ENCODE measurements at places on chromosomes 12 and 14.

GRCh38 chr14:21024585-21025370 is at the start of gene NDRG2:
TSS of gene NDRG2 (minus strand) at chr14:21025061. CDS start at chr14:21023315, 1,746 bp downstream.
- DNase-seq, result no peak

- no peak for DNase-seq
Observed at GRCh38 chr12:87025976-87026375, 769.8 kb upstream of the MGAT4C start.

- DNase-seq, result no peak
Observed at GRCh38 chr14:30362369-30363218, 196.4 kb upstream of the G2E3 start.

DNA sequence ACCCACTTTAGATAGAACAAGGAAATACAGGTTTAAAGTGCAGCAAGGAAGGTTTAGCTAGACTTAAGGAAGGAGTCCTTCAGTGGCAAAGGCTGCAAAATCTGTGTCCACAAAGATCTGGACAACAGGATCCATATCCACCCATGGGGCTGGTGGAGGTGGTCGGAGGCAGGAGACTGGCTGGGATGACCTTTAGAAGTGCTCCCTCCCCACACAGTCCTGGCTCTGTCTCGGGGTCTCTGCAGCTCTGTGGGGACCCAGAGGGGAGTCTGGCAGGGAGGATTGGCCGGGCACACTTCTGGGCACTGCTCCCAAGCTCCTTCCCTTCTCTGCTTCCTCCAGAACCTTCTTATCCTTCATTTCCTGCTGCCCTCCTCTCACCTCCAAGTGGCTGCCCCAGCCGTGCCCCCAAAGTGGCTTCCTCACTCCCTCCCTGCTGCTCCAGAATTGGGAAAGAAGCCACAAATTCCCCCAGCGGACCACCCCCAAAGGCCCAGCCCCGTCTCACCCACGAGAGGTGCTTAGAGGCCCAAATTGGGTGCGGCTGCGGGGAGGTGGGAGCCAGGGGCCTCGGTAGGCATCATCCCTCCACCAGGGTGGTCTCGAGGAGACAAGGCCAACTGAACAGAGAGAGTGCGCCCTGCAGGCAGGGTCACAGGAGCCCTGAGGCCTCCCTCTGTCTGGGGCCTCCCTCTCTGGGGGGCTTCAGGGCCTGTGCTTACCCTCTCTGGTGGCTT is 21.9 kb upstream of the PGF start:
- no peak for DNase-seq

DNA sequence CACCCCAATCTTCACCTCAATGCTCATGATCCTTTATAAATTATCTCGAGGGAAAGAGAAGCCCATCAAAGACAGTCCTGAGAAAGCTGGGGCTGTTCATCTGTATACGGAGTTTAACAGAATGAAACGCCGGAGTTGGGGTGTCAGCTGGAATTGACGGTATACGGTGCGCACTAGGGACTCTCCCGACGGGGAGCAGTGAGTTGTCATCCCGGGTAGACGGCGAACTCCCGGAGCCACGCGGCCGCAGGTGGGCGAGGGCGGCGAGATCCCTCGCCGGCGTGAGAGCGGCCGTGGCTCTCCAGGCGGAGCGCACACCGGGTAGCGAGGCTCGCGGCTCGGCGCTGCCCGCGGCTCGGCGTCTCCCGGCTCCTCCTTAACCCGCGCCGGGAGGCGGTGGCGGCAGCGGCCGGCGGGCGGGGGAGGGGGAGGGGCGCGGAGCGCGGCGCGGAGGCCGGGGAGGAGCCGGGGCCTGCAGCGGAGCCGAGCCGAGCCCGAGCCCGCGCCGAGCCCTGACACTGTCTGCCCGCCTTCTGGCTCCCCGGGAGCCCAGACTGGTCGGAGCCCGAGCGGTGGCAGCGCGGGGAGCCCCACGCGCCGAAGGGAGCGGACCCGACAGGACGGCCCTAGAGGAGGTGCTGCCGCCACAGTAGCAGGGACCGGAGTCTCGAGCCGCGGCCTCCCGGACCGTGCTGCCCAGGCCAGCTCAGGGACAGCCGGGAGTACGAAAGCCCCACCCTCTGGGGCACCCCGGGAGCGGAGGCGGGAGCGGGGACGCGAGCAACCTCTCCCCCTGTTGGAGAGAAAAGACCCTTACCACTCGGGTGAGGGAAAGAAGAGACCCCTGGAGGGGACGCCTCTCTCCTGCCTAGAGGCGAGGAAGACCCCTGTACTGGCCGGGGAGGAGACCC is at the start of gene FOXJ2:
Gene FOXJ2, plus strand, starts transcription at position 475 of the 911 bp plus-strand sequence. CDS start 7,117 bp downstream, outside the sequence.
- peak; percentile 56 for DNase-seq

DNA sequence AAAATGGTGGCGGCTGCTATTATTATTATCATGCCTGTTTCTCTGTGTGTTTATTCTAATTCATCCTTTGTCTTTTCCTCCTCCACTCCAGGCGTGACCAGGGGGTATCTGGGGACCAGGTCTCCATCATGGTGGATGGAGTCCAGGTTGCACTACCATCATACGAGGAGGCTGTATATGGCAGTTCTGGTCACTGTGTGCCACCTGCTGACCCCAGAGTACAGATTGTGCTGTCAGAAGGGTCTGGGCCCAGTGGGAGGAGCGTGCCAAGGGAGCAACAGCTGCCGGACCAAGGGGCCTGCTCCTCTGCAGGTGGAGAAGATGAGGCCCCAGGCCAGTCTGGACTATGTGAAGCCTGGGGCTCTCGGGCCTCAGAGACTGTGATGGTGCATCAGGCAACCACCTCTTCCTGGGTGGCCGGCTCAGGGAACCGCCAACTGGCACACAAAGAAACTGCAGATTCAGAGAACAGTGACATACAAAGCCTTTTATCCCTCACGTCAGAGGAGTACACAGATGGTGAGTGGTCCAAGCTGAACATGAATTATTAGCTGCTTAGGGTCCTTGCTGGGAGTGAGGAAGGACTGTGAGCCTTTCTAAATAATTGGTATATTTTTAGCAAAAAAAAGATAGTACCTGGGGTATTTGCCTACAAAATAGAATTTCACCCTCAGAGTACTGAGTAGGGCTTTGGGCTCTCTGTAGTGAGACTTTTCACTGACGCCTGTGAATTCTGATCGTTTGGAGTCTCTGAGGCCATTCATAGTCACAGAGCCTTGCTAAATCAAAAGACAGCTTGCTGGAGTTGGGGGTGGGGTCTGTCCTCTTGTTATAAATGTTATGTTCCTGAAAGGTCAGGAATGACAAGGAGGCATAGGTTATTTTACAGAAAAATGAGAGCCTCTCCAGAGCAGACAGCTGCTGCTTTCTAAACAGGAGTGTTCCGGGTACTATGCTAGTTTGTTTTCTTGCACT is 58.1 kb upstream of the SRSF5 start:
- DNase-seq, result no peak

- DNase-seq, result no peak
Observed at GRCh38 chr12:49796606-49797448, 31.4 kb downstream of the NCKAP5L start.

DNA sequence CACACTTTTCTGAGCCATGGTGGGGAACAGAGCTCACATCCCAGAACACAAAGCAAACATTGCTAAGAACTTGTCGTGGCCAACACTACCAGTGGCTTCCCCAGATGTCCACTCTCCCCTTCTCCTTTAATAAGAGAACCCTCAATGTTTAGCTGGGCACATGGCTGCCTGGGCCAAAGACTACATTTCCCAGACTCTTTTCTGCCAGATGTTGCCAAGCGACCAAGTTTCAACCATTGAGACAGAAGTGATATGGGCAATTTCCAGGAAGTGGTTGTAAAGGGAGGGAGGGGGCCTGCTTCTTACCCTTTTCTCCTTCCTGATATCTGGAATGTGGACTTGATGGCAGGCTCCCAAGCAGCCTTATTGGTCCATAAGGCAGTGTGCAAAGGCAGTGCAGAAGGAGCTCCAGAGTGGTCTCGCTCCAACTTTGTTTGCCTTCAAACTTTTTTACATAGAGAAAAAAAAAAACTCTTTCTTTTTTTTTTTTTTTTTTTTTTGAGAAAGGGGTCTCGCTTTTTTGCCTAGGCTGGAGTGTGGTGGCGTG is 24.9 kb upstream of the JDP2 start:
- DNase-seq, result no peak

DNA sequence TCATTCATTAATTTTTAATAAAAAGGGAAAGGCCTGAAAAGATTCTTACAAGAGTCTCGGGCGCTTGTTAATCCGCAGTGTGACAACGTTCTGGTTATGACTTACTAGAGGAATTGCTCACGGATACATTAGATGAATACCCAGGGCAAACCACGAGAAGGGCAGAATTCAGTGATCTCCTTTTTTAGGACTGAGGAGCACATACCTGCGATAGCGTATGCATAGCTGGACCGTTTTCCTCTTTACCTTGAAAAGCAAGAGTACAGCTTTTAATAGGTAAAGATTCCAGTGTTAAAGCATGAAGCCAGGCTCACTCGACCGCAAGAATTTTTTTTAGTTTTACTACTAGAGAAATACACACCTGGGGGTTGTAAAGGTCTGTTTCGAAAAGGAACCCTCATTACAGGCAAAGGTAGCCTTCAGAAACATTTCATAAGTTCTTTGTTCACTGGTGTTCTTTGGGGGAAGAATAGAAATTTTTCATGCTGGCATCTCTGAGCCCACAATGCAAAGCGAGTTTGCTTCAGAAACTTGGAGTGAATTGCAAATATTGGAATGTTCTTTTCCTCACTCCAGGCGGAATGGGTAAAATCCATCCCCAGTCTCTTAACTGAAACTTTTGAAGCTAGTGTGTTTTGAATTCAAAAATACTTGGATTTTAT is 953 bp downstream of the MAPK1IP1L start:
- DNase-seq, result peak; percentile 20

GRCh38 chr12:104890476-104891096 is 67.5 kb downstream of the SLC41A2 start:
- DNase-seq, result peak; percentile 37

DNA sequence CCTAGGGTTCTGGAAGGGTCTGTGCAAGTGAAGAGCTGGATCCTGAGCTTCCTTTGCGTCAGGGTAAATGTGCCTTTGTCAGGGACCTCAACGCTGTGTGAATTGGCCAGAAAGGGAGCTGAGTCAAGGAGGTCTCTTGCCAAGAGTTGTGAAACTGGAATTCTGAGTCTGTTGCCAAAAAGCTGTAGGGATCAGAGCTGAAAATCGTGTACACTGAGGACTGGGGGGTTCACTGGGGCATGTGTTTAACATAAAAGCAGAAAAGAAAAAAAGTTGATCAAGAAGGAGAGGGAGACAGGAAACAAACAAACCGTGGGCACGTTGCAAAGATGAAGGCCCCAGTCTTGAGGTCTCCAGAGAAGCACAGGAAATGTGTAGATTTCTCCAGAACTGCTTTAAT is 1081.5 kb downstream of the VRK1 start:
- DNase-seq, result peak; percentile 49

DNA sequence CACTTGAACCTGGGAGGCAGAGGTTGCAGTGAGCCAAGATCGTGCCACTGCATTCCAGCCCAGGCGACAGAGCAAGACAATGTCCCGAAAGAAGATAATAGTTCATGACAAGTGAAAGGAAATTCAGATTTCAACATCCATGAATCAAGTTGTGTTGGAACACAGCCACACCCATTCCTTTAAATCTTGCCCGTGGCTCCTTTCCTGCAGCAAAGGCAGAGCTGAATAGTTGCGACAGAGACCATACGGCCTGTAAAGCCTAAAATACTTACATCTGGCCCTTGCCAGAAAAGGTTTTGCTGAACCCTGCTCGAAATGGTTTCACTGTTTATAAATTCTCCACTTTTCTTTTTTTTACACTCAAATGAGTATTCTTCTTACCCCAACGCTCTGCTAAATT is 17.7 kb upstream of the ITPK1 start:
- DNase-seq, result peak; percentile 78

DNA sequence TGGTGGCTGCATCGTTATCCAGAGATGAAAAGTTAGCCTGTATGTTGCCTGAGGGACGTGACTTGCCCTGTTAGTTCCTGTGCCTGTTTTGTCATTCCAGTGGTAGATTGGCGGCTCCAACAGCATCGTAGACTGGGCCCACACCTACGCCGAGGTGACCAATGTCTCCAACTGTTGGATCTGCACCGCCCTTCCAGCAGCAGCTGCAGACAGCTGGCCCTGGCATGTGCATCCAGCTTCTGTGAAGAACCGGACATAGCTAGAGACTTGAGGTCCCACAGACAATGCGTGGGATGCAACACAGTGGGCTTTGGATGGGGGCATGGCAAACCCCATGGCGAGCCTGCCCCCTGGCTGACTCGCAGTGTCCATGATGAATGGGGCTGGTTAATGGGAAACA is 93.0 kb upstream of the TMPO start:
- DNase-seq, result no peak

GRCh38 chr12:22318108-22318737 is 16.3 kb downstream of the ST8SIA1 start:
- peak; percentile 63 for DNase-seq

DNA sequence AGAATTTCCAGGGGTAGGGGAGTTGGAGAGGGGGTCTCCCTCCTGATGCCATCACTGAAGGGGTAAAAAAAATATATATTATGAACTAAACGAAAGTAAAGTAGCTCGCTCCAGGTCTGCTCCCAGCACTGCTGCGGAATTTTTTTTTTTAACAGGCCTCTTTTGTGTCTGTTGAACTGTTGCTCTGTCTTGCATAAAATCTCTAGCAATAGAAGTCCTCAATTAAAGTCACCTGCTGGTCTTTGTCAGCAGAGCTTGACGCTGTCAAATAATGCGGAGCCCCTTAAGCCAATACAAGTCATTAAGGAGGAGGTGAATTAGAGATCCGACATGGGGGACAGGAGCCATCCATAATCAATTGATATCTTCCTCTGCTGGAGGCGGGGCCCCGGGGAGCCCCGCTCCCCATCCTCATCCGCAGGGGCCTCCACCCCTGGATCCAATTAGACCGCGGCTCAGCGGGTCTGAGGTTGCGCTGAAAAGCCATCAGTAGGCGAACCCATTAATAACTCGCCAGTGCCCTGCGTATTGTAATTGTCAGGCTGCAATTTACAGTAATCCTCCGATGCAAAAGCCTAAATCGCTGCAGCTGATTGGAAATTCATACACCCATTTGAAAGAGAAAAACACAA is 85.6 kb downstream of the DICER1 start:
- DNase-seq, result no peak

GRCh38 chr14:47539031-47539461 is 136.4 kb downstream of the MDGA2 start:
- DNase-seq, result peak; percentile 0

GRCh38 chr14:50335389-50335788 is 23.3 kb downstream of the DMAC2L start:
- peak; percentile 67 for DNase-seq

DNA sequence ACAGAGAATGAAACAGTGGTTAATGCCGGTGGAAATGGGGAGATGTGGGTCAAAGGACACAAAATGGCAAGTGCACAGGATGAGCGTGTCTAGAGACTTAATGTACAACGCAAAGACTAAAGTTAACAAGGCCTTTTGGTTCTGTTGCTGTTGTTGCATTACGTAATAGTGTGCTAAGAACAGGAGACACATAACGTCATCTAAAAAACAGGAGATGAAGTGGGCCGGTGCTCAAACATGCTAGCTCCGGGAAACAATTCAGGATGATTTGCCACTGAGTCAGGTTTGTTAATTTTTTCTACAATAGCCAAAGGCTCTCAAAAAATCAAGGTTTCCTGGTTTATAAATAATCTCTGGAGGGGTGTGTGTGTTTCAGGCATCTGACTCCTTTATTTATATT is 55.5 kb downstream of the ETV6 start:
- peak; percentile 97 for DNase-seq

- DNase-seq, result no peak
Observed at GRCh38 chr14:77325746-77326094, 4.9 kb downstream of the GSTZ1 start.

GRCh38 chr12:88634008-88634407 is 53.7 kb upstream of the KITLG start:
- DNase-seq, result no peak
